ENCODE measurements at places on chromosomes 11 and 22.

DNA sequence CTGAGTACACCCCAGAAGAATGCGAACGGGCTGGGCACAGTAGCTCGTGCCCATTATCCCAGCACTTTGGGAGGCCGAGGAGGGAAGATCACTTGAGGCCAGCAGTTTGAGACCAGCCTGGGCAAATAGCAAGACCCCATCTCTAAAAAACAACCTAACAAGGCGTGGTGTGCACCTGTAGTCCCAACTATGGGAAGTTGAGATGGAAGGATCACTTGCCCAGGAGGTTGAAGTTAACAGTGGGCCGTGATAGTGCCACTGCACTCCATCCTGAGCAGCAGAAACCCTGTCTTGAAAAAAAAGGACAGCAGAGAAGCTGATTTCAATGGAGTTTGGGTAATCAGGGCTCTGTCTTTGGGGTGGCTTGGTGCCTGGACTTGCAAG, 3.3 kb downstream of the RPLP2 start:
- no peak for DNase-seq

DNA sequence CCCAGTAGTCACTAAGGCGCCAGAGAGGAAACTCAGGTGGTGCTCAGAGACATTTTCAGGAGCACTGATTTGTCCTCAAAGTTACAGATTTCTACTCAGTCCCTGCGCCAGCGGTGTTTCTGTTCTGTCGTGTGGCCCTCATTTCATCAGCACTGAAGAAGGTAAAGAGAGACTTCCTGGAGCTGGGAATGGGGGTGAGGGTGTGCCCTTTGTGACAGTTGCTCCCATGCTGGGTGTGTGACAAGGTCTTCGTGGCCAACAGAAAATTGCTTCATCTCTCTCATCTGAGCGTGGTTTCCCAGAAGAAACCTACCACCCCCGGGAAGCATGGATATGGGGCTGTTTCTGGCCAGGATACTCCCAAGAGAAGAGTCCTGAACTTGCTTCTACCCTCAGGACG, 2.0 kb upstream of the PPARA start:
- no peak for DNase-seq

GRCh38 chr11:1750481-1750839, at the start of gene IFITM10:
Gene IFITM10 (minus strand): TSS chr11:1750595. CDS start chr11:1750442, 153 bp downstream.
- DNase-seq, result no peak

- no peak for DNase-seq
Measured at GRCh38 chr11:19922689-19923035, 210.0 kb downstream of the NAV2 start.

DNA sequence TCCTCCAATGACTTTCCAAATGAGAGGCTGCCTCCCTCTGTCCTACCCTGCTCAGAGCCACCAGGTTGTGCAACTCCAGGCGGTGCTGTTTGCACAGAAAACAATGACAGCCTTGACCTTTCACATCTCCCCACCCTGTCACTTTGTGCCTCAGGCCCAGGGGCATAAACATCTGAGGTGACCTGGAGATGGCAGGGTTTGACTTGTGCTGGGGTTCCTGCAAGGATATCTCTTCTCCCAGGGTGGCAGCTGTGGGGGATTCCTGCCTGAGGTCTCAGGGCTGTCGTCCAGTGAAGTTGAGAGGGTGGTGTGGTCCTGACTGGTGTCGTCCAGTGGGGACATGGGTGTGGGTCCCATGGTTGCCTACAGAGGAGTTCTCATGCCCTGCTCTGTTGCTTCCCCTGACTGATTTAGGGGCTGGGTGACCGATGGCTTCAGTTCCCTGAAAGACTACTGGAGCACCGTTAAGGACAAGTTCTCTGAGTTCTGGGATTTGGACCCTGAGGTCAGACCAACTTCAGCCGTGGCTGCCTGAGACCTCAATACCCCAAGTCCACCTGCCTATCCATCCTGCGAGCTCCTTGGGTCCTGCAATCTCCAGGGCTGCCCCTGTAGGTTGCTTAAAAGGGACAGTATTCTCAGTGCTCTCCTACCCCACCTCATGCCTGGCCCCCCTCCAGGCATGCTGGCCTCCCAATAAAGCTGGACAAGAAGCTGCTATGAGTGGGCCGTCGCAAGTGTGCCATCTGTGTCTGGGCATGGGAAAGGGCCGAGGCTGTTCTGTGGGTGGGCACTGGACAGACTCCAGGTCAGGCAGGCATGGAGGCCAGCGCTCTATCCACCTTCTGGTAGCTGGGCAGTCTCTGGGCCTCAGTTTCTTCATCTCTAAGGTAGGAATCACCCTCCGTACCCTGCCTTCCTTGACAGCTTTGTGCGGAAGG, 2.9 kb downstream of the APOC3 start:
- no peak for DNase-seq

- no peak for DNase-seq
Measured at GRCh38 chr11:110763249-110764011, 51.2 kb upstream of the ARHGAP20 start.

GRCh38 chr22:19730198-19730597, 6.9 kb downstream of the GP1BB start:
- DNase-seq, result no peak

GRCh38 chr11:43546561-43547429, 133.7 kb upstream of the HSD17B12 start:
- no peak for DNase-seq

- DNase-seq, result no peak
Measured at GRCh38 chr22:48717076-48717810, 1110.4 kb downstream of the BRD1 start.

- DNase-seq, result no peak
Measured at GRCh38 chr11:107594736-107595135, 3.8 kb downstream of the ELMOD1 start.

DNA sequence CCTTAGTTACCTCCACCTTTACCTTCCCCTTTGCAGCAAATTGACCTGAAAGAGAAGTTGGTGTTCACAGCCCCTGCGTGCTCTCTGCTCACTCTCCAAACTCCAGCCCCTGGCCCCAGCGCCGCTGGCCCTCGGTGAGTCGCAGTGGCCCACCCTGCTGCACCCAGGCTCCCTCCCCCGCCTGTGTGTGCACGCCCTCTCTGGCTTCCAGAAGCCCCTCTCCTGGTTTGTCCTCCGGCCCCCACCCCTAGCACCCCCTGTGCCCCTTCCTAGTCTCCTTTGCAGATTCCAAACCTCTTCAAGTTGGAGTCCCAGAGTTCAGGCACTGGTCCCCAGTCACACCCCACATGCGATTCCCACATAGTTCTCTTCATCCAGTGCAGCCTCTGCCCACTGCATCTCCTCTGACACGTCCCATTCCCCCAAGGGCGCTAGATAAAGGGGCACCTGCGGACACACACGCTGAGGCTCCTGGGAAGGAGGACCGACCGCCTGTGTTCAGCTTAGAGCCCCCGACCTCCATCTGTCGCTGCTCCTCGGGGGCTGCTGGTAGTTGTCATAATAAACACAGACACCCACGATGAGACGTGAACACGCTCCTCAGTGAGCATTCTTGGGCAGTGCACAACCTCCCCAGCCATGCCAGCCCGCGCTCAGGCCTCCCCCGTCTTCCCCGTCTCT, 1.5 kb upstream of the PHRF1 start:
- DNase-seq, result no peak

- no peak for DNase-seq
Measured at GRCh38 chr11:110990311-110990710, 255.2 kb upstream of the POU2AF2 start.

DNA sequence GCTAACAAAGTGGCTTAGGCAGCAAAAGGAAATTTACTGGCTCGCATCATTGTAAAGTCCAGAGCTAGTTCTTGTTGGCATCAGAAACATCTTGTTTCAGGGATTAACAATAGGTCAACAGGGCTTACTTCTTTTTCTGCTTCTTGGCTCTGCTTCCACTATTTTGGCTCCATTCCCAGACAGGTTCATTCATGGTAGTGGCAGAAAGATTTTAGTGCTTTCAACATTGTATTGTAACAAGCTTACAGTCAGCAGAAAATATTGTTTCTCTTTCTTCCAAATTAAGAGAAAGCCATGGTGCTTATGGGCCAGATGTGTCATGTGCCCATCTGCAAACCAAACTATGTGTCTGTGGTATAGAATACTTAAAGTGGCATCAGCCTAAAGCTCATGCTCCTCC, 315.6 kb downstream of the RAB38 start:
- DNase-seq, result no peak

- DNase-seq, result no peak
Measured at GRCh38 chr11:44860346-44860745, 90.3 kb downstream of the TP53I11 start.

DNA sequence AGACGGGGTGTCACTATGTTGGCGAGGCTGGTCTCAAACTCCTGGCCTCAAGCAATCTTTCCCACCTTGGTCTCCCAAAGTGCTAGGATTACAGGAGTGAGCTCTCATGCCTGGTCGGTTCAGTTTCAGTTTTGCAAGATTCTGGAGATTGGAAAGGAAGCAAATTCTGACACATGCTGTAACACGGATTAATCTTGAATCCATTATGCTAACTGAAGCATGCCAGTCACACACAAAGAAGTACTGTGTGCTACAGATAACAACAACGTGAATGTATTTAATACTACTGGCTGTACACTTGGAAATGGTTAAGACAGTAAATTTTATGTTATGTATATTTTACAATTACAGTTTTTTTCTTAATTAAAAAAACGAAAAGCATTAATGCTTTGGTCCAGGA, 107.6 kb downstream of the MED15 start:
- DNase-seq, result no peak

GRCh38 chr11:68186061-68186460, 27.0 kb downstream of the KMT5B start:
- DNase-seq, result no peak

GRCh38 chr11:38323961-38324761, 1726.1 kb upstream of the RAG2 start:
- no peak for DNase-seq

GRCh38 chr22:35835267-35835997, 117.8 kb downstream of the APOL5 start:
- no peak for DNase-seq

GRCh38 chr11:116991491-116991890, 106.7 kb downstream of the SIK3 start:
- DNase-seq, result no peak

- DNase-seq, result no peak
Measured at GRCh38 chr11:57192316-57192715, 10.6 kb downstream of the LRRC55 start.

- no peak for DNase-seq
Measured at GRCh38 chr11:2689651-2690575, 9.9 kb downstream of the KCNQ1OT1 start.

DNA sequence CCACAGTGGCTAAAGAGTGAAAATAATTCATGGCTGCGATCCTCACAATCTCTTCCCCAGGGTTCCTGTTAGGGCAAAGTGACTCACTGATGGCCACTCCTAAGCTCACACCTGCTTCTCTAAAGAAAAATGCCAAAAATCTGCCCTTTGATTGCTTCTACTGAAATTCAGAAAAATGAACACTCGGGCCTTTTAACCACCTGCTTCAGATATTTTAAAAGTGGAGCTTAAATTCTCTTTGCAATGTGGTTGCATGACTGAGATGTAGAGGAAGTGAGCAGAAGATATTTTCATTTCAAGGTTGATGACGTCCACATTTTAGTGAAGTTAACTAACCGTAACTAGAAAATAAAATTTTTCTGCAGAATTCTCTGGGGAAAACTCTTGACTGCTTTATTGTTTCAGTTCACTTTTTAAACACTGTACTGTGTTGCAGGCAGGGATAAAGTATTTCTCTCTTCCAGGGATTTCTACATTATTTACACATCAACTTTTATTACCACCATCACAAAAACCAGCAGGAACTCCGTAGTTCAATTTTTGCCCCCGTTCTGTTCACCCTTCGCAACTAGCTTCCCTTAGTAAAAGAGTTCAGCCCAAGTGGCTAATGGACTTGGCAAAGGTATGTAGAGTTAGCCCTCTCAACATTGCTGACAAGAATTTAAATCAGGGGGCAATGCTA, 8.5 kb downstream of the RAB30 start:
- DNase-seq, result no peak

DNA sequence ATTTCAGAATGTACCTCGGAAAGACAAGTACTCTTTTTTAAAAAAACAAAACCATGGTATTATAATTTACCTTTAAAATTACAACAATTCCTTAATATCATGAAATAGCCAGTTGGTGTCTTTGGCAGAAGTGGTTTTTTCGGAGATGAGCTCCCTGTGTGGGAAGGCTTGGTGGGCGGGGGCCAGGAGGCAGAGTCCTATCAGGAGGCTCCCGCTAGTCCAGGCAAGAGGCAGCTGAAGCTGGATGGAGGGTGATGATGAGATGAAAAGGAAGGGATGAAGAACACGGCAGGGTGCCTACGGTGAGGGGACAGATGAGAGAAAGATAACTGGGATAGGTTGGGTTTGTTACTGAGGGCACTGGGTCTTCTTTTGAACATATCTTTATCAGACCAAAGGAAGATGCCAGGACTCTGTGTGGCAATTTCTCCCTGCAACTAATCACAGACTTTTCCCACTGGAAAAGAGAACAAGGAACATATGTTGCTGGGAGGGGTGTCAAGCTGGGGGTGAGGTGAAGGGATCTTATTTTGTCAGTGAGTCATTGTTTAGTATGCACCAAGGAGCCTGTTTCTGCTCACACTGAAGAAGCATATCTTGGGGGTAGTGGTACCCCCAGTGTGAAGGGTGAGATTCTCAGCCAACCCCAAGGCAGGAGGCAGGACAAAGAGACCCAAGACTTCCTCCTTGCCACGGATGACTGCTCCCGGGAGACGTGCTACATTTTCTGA, 91.5 kb upstream of the YWHAH start:
- no peak for DNase-seq

DNA sequence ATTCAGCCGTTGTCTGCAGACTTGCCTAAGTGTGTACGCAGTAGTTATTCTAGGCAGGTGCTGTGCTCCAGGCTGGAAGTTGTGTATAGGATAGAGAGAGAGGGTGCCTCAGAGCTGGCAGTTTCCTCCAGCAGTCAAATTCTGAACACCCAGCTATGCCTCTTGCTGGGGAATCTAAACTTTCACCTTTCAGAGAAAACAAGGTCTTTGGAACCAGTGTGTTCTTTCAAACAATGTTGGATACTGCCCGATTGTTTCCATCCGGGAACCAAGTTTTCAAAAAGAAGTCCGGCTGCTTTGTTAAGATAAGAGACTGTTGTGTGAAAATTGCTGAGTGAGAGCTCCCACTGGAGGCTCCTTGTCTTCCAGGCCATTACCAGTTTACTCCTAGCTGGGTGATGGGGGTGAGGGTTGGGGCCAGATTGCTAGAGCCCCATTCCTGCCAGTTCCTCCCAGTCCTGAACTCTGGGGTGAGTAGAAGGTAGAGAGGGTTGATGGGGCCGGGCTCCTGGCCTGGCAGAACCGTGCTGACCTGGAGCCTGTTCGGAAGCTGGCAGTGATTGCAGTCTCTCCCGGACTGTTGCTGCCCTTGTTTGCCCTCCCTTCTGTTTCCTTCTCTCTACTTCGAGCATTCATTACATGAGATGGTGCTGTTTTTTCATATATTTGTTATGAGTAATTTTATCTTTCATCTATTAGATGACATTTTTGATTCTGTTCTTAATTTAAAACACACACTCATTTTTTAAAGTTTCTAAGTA, 150.2 kb downstream of the TEAD1 start:
- no peak for DNase-seq

- DNase-seq, result no peak
Measured at GRCh38 chr11:128594226-128594625, 6.9 kb upstream of the ETS1 start.

DNA sequence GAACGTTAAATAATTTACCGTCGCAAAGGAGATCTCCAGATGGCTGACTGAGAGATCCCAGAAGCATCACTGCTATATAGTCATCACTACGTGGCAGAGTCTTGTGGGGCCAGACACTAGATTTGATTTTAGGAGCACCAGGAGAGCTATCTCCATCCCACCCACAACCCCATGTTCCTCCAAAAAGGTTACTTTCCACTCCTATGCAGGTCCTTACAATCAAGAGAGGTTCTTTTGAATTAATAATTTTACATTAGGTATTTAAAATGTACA, 19.4 kb downstream of the GUCY1A2 start:
- DNase-seq, result no peak
